ENCODE measurements at places on chromosomes 2 and 18.
A peak's percentile ranks its signal among the peaks of the same experiment; 100 is the strongest.

- DNase-seq, result peak; percentile 37
Observed at GRCh38 chr2:181354626-181355025, 102.6 kb upstream of the ITGA4 start.

DNA sequence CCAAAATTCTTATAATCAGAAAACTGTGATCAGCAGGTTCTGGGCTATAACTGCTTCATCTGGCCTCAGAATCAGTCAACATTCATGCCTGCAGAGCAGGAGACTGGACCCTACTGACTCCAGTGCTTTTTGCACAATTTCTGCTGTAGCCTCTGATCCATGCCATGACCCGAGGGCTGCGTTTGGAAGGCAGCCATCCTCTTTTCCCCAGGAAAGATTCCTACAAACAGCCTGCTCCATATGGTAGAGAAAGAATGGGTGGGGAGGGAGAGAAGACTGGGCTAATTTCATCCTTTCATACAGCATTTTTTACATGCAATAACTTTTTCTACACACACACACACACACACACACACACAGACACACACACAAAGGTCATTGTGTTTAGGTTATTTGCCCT lies 133.0 kb upstream of the MMADHC start:
- DNase-seq, result no peak

- no peak for DNase-seq
Observed at GRCh38 chr2:105875241-105875640, 130.5 kb downstream of the NCK2 start.

- DNase-seq, result no peak
Observed at GRCh38 chr18:8424481-8424880, 184.8 kb upstream of the RAB12 start.

- no peak for DNase-seq
Observed at GRCh38 chr18:48290162-48290926, 118.8 kb downstream of the ZBTB7C start.
